Osteocyte (in vitro differentiated cells): ENCODE measurements at places on chromosomes 1 and 21. TPM values are rescaled to one million over a fixed set of nuclear protein-coding genes. Genes with fewer than 3 reads are reported as not detected.

SPRR4 gene
- not detected in 2 replicates for total RNA-seq

SV2A gene
- total RNA-seq = 16.7 and 16.9 TPM in 2 replicates

OR10J1 gene
- total RNA-seq = not detected in 2 replicates

SAMSN1 gene
- total RNA-seq = not detected in 2 replicates

ERVH48-1 gene
- total RNA-seq = not detected in 2 replicates

SPATA46 gene
- not detected in 2 replicates for total RNA-seq

CATSPERE gene
- 1.2 and 1.3 TPM in 2 replicates for total RNA-seq

CAPN2 gene
- total RNA-seq = 271 and 278 TPM in 2 replicates

GRCh38 chr1:155971910-155972809, 6.2 kb downstream of the ARHGEF2 start:
- H3K4me3 ChIP-seq = no peak overlapping the region
- H3K27me3 ChIP-seq = no peaks in the 10 kb centered on the region

GRCh38 chr1:180675586-180675985, 43.8 kb downstream of the XPR1 start:
- peaks cover 16% of the 10 kb centered on the region for H3K4me1 ChIP-seq
- no peak overlapping the region for H3K4me3 ChIP-seq
- no peak overlapping the region for H3K27ac ChIP-seq
- DNase-seq = no peak

GRCh38 chr1:246069581-246069980, 437.5 kb downstream of the SMYD3 start:
- H3K36me3 ChIP-seq = no peaks in the 10 kb centered on the region
- no peak for DNase-seq
- no peaks in the 10 kb centered on the region for H3K27me3 ChIP-seq
- H3K27ac ChIP-seq = no peak overlapping the region
- H3K4me3 ChIP-seq = no peak overlapping the region

- peaks cover 22% of the 10 kb centered on the region for H3K4me1 ChIP-seq
- no peak overlapping the region for H3K4me3 ChIP-seq
- H3K27me3 ChIP-seq = no peaks in the 10 kb centered on the region
- peak overlapping the region; percentile 77 for H3K27ac ChIP-seq
- no peaks in the 10 kb centered on the region for H3K36me3 ChIP-seq
Measured at GRCh38 chr1:226763905-226764264, 24.8 kb upstream of the ITPKB start.

- no peak overlapping the region for H3K27ac ChIP-seq
- no peaks in the 10 kb centered on the region for H3K36me3 ChIP-seq
- H3K27me3 ChIP-seq = peaks cover 27% of the 10 kb centered on the region
- no peak overlapping the region for H3K4me3 ChIP-seq
- DNase-seq = no peak
Measured at GRCh38 chr1:24155011-24155782, 12.3 kb upstream of the IL22RA1 start.

DNA sequence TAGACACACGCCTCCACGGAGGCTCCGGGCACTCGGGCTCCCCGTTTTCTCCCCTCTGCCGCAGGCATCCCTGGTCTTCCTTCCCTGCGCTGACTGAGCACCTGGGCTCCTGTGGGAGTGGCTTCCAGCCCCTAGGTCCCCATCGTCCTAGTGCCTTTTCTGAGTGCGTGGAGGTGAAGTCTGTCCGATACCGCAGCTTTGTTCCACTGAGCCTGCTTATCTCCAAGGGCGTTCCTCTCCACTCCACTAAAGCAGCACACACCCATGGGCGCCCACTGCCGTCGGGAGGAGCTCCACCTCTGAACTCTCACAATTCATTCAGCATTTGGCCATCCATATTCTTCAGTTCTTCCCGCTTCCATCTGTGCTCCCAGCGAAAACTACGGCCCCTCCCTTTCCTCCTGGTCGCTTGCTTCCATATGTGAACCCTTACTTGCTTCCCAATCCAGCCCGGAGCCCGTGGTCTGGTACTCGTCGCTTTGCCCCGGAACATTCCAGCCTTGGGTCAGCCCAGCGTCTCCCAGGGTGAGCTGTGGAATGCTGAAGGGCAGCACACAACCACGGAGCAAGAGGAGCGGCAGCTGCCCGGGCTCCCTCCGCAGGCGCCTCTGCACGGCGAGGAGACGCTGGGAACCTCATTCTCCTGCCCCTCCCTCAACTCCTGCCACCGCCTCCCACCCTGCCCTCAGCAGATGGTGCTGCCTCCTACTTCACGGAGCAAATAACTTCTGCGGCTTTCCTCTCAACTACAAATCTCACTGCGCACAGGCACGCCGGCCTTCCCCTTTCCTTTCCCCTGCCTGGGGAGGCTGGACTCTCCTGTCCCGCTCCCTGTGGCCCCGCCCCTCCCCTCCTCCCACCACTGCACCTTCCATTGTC, 27.5 kb downstream of the ATP8B2 start:
- DNase-seq = peak; percentile 89
- H3K4me3 ChIP-seq = peak overlapping the region; percentile 71

DNA sequence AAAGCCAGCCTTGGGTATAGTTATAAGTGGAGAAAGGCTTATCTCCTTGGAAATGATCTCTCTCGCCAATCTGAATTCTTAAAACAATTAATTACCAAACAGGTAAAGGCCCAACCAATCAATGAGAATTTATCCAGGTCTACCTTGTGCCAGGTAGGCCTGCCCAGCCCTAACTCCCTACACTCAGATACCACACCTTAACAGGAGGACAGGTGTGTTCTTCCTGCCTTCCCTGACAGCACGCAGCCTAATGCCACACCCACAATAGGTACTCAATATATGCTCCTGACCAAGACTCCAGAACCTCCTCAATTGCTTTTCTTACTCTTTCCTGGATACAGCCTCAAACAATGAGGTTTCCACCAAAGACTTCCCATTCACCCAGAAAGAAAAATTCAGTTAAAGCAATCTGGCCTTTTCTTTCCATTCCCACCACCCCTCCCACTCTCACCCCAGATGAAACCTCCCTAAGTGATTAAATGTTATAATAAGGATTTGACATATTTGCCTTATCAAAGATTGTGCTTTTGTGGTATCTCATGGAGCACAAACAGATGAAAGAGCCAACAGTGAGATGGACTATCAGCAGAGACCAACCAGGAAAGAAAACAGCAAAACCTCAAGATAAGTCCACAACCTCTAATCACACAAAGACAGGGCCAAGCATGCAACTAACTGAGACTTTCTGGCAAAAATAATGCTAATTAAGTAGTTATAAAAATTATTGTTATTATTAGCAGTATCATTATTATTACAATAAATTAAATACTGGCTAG, 25.6 kb downstream of the TRABD2B start:
- peaks cover 13% of the 10 kb centered on the region for H3K27me3 ChIP-seq
- no peak for DNase-seq
- no peak overlapping the region for H3K27ac ChIP-seq
- H3K4me3 ChIP-seq = no peak overlapping the region
- H3K36me3 ChIP-seq = no peaks in the 10 kb centered on the region
- H3K4me1 ChIP-seq = no peaks in the 10 kb centered on the region

GRCh38 chr21:17532292-17532691, 19.4 kb downstream of the CXADR start:
- H3K4me3 ChIP-seq = no peak overlapping the region
- H3K36me3 ChIP-seq = no peaks in the 10 kb centered on the region
- H3K27ac ChIP-seq = no peak overlapping the region
- no peaks in the 10 kb centered on the region for H3K27me3 ChIP-seq
- no peak for DNase-seq

DNA sequence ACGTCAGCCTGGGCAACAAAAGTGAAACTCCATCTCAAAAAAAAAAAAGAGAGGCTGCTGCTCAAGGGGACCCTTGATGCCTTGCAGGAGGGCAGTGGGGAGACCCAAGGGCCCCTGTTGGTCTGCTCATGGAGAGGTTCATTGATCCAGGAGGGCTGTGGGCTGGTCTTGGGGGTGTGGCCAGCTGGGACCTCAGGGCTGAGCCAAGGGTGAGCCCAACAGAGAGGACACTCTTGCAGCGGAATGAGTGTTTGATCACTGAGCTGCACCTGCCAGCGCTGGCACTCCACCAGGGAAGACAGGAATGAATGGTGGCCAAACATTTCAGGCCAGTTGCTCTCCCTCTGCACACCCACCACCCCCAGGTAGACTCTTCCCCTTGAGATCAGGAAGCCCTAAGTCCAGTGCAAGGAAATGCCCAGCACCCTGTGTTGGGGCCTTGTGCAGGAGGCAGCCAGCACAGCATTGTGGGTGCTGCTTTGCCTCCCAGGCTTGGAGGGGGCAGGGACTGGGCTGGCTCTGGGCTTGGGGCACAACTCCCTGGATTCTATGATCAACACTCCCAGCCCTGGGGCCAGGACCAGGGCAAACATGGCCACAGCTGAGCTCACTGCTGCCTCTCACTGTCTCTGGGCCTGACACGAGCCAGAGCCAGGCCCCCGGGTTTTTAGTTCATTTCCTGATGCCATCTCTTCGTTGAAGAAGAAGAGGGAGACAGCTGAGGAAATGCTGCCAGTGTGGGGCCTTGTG, 50.7 kb downstream of the IRF2BP2 start:
- no peak overlapping the region for H3K27ac ChIP-seq
- H3K4me3 ChIP-seq = no peak overlapping the region
- no peak for DNase-seq
- no peaks in the 10 kb centered on the region for H3K36me3 ChIP-seq
- no peaks in the 10 kb centered on the region for H3K27me3 ChIP-seq

DNA sequence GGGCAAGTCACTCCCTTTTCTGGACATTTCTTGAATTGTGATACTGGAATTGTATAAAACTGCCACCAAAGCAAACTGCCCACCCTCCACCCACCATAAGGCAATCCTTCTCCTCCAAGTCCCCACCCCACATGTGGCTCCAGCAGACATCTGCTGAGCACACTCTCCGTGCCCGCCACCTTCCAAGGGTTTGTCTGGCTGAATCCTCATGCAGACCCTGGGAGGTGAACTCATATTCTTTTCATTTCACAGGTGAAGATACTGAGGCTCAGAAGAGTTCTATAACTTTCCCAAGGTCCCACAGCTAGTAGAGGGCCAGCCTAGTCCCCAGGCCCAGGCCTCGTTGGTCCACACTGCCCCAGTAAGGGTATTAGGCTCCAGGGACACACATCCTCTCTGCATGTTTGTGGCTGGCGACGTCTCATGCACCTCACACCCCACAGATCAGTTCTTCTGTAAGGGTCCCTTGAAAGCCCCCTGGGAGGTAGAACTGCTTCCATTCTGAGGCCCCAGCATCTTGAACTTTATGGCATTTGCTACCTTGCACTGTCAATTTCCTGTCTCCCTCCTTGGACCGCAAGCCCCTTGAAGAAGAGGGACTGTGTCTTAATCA, 14.1 kb downstream of the CNTN2 start:
- H3K27ac ChIP-seq = no peak overlapping the region
- H3K36me3 ChIP-seq = no peaks in the 10 kb centered on the region
- DNase-seq = no peak
- no peak overlapping the region for H3K4me3 ChIP-seq

DNA sequence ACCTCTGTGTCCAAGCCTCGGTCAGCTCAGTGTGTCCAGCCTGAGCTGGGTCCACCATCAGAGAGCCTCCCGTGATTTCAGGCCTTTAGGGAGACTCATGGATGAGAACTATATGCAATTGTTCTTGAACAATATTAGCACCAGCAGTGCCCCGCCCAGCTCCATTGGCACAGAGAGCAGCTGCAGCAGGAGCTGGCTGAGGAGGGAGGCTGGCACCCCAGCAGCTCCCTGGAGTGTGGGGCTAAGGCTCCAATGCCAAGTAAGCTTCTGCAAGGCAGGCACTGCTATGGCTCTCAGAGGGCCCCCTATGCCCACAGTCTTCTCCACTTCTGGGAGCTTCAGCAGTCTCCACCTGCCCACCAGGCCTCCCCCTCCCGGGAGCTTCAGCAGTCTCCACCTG, 593.3 kb downstream of the MATN1 start:
- no peak for DNase-seq
- no peaks in the 10 kb centered on the region for H3K27me3 ChIP-seq
- H3K36me3 ChIP-seq = no peaks in the 10 kb centered on the region
- no peak overlapping the region for H3K4me3 ChIP-seq
- H3K4me1 ChIP-seq = no peaks in the 10 kb centered on the region
- no peak overlapping the region for H3K27ac ChIP-seq

- H3K27me3 ChIP-seq = peaks cover 3% of the 10 kb centered on the region
- DNase-seq = no peak
- H3K36me3 ChIP-seq = no peaks in the 10 kb centered on the region
Measured at GRCh38 chr1:228984646-228985631, 249.7 kb downstream of the RHOU start.

GRCh38 chr1:67020304-67020703, 33.6 kb downstream of the SLC35D1 start:
- no peak for DNase-seq
- H3K27me3 ChIP-seq = no peaks in the 10 kb centered on the region
- peaks cover 20% of the 10 kb centered on the region for H3K4me1 ChIP-seq
- peaks cover 26% of the 10 kb centered on the region for H3K36me3 ChIP-seq
- peak overlapping the region; percentile 3 for H3K27ac ChIP-seq
- no peak overlapping the region for H3K4me3 ChIP-seq

DNA sequence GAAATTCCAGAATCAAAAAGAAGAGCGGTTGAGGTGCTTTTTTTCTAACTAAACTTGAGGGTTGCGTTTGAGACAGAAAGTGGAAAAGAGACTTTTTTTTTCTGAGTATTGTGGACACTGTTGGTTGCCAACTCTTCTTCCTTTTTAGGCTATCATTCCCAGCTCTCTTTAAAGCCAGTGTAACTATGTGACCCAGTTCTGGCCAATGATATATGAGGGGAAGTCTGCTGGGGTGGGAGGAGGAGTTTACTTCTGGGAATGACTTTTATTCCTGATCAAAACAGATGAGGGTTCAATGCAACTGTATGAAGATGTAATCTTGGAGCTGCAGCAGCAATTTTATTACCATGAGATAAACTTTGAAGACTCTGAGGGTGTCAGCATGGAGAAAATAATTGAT, 17.3 kb upstream of the NMNAT2 start:
- no peak for DNase-seq
- H3K27me3 ChIP-seq = peaks cover 49% of the 10 kb centered on the region
- H3K4me1 ChIP-seq = peaks cover 6% of the 10 kb centered on the region
- H3K4me3 ChIP-seq = no peak overlapping the region

DNA sequence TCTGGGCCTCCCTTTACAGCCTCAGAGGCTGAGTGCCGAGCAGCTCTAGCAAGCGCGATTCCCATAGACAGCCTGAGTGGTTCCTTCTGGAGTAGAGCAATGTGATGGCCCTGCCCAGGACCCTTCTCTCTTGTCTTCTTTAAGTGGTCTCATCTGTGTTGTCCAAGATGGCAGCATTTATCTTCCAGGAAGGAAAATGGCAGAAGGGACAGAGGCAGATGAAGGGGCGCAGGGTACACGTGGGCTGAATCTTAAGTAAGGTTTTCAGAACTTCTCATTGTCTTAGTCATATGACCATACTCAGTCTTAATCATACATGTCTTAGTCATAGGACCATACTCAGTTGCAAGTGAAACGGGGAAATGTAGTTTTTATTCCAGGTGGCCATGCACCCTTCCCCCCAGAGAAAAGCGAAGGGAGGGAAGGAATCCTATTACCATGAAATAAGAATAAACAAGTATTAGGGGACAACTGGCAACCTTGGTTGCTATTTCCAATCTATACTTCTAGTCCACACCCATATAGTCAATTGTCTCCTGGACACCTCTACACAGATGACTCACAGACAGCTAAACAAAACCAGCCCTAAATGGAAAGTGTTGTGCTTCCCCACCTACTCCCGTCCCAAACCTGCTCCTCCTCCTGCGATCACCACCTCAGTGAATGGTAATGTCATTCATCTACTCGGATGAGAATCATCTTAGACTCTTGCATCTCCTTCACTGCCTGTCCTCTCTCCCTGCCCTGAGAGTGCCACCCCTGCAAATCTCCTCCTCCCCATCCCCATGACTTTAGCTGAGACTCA, 13.3 kb downstream of the OVAAL start:
- no peak overlapping the region for H3K4me3 ChIP-seq
- H3K27me3 ChIP-seq = no peaks in the 10 kb centered on the region
- H3K36me3 ChIP-seq = no peaks in the 10 kb centered on the region
- H3K4me1 ChIP-seq = peaks cover 12% of the 10 kb centered on the region

- H3K4me3 ChIP-seq = peak within 1 kb of the TSS; percentile 83
- no peaks in the 10 kb centered on the region for H3K27me3 ChIP-seq
- H3K4me1 ChIP-seq = peaks cover 28% of the 10 kb centered on the region
- DNase-seq = no peak
Measured at GRCh38 chr1:155207806-155208540, at the start of gene THBS3. THBS3 (minus strand) TSS chr1:155207897; CDS start chr1:155207876, 21 bp downstream.
